DMS53 (cell line): ENCODE measurements at places on chromosomes 3 and 15.

- DNase-seq, result peak; percentile 2
Measured at GRCh38 chr3:153903430-153903829, 217.8 kb upstream of the ARHGEF26 start.

DNA sequence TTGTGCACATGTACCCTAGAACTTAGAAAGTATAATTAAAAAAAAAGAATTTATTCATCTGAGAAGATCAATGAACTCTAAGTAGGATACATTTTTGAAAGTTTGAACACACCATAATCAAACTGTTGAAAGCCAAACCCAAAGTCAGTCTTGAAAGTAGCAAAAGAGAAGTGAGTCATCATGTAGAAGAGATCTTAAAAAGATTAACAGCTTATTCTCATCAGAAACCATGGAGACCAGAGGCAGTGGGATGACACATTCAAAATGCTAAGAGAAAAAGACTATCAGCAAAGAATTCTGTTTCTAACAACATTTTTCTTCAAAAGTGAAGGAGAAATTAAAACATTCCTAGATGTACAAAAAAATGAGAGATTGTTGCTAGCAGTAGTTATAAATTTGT lies 60.7 kb downstream of the TIMP4 start:
- no peak for DNase-seq

- DNase-seq, result no peak
Measured at GRCh38 chr15:57156210-57156884, 220.0 kb upstream of the CGNL1 start.

- no peak for DNase-seq
Measured at GRCh38 chr3:151107701-151108100, 22.2 kb downstream of the MED12L start.
